Hippocampal formation (tissue), 2 donors: ENCODE measurements at places on chromosomes 6 and 20.

DNA sequence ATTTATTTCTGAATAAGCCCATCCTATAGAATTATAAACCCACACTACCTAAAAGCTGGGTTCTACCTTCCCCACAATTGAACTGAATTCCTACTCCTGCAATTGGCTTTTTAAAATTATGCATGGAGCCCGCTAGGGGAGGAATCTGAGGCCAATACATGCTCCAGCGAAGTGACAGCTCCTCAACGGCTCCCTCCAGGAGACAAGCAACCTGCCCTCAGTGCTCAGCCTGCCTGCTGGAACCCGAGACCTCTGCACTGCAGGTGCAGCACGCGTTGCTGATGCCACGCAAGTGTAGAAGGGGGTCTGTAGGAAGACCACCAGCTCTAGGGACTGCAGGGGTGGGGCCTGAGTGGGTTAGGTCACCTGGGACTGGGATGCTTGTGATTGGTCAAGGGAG lies 170.2 kb upstream of the CDYL start:
- no peak for DNase-seq

DNA sequence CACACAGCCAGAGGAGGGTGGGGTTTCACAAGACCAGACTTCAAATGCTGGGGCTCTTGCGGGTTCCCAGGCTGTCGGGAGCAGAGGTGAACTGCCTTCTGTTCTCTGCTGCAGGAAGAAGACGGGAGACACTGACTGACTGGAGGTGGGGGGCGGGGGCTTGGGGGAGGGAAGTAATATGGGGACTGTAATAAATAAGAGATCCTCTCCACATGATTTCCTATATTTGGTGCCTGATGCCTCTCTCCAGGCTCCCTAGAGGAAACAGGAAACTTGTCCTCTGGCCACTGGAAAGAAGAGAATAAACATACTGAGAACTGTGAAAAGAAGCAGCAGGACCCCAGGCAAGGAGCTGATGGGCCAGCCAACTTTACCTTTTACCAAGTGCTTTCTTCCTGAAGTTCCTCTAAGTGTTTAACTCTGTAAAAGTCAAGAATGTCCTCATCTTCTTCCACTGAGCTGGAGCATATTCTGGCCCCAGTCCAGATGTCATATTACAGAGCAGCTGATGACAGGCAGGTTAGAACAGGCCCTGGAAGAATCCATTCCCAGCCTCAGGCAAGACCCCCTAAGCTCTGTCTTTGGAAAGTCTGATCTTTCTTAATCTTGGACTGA lies 33.2 kb upstream of the ADGRF5 start:
- no peak for DNase-seq

GRCh38 chr6:79334674-79335073 lies 100.2 kb upstream of the HMGN3 start:
- no peak for DNase-seq

GRCh38 chr6:2035046-2035445 lies 210.4 kb downstream of the GMDS start:
- no peak for DNase-seq

DNA sequence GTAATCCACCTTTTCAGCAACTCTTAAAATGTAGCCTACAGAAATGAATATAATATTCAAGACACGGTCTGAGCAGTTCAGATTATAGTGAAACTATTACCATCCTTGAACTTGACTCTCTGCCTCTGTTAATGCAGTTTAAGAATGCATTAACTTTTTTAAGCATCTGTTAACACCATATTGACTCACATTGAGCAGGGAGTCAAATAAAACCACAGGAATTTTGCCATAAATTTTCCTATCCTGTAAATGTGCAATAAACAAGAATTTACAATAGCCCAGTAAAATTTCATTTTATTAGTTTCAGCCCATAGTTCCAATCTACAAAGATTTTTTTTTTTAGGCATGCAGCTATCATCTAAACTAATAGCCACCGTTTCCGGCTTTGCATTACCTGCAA lies 239.2 kb upstream of the DEFB112 start:
- DNase-seq: no peak

GRCh38 chr20:50673466-50674137 lies 17.7 kb downstream of the RIPOR3 start:
- no peak for DNase-seq

- DNase-seq: no peak
Observed at GRCh38 chr20:38730167-38730988, 6.1 kb downstream of the SLC32A1 start.

- no peak for DNase-seq
Observed at GRCh38 chr20:5696011-5696559, 54.1 kb upstream of the SHLD1 start.

DNA sequence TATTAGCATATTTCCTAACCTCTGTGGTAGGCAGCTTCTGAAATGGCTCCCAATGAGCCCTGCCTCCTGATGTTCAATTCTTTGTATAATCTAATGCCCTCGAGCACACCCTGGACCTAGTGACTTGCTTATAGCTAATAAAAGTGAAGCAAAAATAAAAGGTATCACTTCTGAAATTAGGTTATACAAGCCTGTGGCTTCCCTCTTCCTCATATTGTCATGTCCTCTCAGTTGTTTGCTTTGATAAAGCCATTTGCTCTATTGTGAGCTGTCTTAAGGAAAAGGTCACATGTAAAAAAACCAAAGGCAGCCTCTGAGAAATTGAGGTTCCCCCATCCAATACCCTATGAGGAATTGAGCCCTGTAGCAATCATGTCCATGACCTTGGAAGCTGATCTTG lies 442.1 kb upstream of the ADGRB3 start:
- no peak for DNase-seq

- DNase-seq: no peak
Observed at GRCh38 chr6:3746119-3746691, 5.3 kb downstream of the PXDC1 start.

- DNase-seq: no peak
Observed at GRCh38 chr6:15086348-15087158, 159.3 kb upstream of the JARID2 start.

DNA sequence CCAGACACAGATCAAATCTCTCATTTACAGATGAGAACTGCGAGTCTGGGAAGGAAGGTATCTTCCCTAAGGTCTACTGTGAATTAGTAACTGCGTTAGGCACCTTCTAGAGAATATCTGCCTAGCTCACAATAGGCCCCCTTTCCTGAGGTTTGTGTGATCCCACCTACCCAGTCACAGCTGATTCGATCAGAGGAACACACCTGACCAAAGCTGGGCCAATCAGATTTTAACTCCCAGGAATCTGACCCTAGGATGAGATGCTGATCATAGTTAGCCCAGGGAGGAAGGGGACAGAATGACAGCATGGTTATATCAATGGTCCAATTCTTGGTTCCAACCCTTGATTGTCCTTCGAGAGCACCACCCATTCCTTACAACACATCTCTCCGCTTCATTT lies 7.4 kb upstream of the CCDC167 start:
- DNase-seq: no peak

DNA sequence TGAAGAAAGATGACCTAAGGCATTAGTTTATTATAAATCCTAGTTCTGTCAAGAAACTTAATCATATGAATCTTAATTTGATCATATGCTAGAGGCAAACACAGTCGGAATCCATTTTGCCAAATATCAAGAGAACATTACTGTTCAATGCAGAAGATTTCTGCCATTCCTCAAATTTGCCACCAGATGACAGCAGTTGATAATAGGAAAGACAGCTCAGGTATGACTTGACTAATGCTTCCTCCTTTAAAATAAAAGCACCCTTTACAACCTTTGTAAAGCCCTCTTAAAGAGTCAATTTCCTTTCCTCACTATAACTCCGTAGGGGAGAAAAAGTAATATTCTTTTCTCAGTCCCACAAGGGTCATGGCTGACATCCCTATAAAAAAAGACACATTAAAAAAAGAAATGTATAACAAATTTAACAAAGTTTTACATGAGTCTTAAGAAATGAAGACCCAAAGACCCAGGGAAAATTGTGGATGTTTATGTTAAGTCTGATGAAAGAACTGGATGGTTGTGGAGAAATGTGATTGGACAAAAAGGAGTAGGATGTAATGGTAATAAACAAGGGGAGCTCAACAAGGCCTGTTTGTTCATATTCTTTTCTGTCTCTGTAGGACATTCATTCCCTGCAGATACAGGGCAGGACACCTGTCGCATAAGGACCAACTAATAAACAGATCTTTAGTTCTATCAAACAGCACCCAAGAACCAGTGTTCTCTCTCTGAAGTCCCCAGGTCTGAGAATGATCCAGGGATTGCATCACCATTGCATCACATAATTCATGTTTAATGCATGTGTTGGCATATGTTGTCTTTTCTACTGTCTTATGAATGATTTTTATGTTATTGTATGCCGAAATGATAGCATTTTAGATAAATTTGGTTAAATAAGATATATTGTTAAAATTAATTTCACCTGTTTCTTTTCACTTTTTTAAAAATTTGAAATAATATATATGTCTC lies 23.0 kb upstream of the IL17A start:
- DNase-seq: no peak

GRCh38 chr6:15555101-15556038 lies 107.5 kb downstream of the DTNBP1 start:
- DNase-seq: no peak

DNA sequence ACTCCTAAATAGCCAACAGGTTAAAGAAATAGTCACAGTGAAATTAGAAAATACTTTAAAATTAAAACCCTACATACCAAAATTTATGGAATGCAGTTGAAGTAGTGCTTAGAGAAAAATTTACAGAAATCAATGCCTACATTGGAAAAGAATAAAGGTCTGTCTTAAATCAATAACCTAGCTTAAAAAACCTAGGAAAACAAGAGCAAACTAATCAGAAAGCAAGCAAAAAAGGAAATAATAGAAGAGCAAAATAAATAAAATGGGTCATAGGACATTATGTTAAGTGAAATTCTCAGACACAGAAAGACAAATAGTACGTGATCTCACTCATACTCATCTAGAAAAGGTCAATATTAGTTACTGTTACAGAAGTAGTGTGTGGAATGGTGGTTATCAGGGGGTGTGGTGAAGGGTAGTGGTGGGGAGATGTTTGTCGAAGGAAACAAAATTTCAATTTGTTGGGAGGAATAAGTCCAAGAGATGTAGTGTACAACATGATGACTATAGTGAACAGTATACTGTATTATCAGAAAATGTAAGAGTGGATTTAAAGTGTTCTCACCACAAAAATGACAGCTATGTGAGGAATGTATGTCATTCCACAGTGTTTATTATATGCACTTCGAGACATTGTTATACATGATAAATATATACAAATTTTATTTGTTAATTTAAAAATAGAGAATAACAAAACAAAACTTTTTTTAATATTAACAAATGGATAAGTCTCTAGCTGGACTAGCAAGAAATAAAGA lies 423.6 kb downstream of the CDH26 start:
- no peak for DNase-seq

DNA sequence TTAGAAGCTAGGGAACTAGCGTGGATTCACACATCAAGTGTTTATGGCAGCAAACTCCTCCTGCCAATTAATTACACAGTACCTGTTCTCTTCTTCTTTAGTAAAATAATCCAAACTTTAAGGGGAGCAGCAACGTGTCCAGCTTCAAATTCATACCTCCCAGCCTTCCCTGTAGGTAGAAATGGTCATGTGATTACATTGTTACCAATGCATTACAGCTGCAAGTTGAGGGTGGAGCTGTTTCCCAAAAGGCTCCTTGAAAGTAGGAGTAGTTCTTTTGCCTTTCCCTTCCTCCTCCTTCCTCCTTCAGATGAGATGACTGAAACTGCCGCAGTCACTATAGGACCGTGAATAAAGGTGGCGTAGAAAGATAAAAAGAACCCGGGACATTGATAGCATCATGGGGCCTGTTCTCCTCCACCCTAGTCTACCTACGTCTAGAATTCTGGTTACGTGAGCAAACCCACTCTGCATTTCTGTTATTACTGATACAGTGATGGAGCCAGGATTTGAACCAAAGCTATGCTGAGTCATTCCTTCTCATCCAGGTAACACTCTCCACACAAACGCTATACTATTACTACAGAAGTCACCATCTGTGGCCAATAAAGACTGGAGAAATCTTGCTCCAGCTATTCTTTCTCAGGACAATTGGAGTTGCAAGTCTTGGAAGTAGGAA lies 18.2 kb downstream of the LINC00237 start:
- no peak for DNase-seq

DNA sequence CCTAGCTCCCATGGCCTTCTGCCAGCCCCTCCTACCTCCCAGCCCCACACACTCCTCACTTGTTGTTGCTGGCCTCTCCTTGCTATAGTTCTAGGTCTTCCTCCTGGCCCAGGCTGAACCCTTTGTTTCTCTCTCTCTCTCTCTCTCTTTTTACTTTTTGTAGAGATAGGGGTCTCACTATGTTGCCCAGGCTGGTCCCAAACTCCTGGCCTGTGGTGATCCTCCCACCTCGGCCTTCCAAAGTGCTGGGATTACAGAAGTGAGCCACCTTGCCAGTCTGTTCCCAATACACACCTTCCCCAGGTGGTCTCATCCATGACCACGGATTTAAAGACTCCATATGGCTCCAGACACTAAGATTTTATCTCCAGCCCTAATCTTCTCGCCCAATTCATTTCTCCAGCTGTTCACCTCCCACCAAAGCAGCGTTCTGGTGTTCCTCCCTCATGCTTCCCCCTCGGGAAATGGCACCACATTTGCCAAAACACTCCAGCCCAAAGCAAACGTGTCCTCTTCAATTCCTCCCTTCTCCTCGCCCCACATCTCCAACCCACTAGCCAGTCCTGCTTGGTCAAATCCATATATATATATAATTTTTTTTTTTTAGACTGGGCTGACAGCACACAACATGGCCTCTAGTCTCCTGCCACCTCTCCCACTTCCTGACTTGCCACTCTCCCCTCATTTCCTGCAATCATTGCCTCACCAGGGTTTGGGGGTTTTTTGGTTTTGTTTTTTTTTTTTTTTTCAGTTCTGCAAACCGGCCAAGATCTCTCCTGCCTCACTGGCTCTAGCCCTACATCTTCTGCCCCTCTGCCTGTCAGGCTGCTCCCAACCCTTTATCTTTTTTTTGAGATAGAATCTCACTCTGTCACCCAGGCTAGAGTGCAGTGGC lies 104.4 kb downstream of the NCR2 start:
- no peak for DNase-seq

- DNase-seq: peak; percentile 81
Observed at GRCh38 chr6:143060806-143061596, at the start of gene AIG1. TSS of gene AIG1 (plus strand) at chr6:143060889. CDS start at chr6:143060926, 37 bp downstream.

DNA sequence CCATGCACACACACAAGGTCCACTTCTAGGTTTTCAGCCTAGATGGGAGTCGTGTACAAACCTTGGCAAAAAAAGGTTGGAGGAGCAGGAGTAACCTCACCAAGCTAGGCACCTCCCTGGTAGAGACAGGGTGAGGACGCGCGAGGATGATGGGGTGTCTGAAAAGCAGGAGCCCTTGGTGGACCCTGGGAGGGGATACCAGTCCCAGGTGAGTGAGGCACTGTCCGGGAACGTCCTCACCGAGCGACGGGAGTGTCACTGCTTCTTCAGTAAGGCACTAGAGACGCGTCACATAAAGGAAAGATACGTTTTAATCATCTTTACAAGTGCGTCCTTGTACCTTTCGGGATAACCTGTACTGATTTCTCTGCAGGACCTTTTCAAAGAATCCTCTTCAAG lies 29.4 kb upstream of the ZBP1 start:
- DNase-seq: no peak

GRCh38 chr20:33412484-33412838 lies 11.1 kb upstream of the CDK5RAP1 start:
- DNase-seq: no peak
